ENCODE measurements at places on chromosomes 2 and 18. TPM values are rescaled to one million over a fixed set of nuclear protein-coding genes. Genes with fewer than 3 reads are reported as not detected.
A peak's percentile ranks its signal among the peaks of the same experiment; 100 is the strongest.

DNA sequence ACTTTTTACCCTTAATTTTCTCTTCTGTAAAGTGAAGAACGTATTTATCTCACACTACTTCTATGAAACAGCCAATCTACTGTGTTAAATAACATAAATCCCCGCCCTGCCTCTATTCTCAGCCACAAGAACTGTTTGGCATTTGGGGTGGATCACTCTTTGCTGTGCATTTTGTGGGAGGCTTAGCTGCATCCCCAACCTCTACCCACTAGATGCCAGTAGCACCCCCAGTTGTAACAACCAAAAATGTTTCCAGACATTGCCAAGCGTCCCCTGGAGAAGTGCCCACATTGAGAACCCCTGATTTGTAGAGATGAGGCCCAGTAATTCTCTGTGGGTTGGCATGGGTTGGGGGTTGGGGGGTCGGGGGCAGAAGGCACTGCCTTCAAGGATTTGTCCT, 94.7 kb upstream of the BOD1L2 start:
- DNase-seq, result no peak

DNA sequence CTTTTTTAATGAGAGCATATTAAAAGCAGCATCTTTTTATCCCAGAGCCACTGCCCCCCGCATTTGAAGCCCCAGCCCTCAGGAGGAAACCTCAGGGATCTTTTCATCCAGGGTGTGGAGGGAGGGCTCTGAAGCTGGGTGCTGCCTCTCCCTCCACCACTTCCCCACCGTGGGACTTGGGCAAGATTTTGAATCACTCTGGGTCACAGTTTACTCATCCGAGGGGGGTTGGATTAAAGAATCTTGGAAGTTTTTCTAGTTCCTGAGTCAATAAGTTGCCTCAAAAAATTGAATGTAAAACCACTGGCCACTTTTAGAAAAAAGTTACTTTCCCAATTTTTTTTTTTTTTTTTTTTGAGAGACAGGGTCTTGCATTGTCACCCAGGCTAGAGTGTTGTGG, 62.0 kb upstream of the ANKRD44 start:
- no peak for DNase-seq

- DNase-seq, result no peak
Measured at GRCh38 chr2:122610948-122611609, 855.6 kb downstream of the TSN start.

DNA sequence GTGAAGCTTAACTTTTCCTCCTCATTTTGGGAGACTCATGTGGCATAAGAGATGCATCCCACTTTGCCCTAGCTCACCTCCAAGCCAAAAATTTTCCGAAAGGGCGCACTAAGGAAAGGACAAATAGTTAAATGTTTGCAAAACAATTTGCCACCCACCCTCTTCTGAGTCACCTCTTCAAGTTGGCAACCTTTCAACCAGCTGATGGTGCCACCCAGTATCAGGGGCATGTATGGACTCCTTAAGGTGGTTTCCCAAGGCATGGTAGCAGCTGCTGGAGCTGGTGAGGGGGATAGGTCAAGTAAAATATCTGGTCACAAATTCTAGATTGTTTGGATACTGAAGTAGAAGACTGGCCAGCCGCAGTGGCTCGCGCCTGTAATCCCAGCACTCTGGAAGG, 17.2 kb upstream of the ITGAV start:
- no peak for DNase-seq

LANCL1 gene
- 79.8 TPM for polyA plus RNA-seq

GRCh38 chr2:75064691-75065396, 106.4 kb downstream of the POLE4 start:
- DNase-seq, result peak; percentile 44

GRCh38 chr2:36564377-36564930, 33.5 kb downstream of the FEZ2 start:
- no peak for DNase-seq

- no peak for DNase-seq
Measured at GRCh38 chr2:102114290-102114721, 28.2 kb upstream of the IL1R1 start.

DNA sequence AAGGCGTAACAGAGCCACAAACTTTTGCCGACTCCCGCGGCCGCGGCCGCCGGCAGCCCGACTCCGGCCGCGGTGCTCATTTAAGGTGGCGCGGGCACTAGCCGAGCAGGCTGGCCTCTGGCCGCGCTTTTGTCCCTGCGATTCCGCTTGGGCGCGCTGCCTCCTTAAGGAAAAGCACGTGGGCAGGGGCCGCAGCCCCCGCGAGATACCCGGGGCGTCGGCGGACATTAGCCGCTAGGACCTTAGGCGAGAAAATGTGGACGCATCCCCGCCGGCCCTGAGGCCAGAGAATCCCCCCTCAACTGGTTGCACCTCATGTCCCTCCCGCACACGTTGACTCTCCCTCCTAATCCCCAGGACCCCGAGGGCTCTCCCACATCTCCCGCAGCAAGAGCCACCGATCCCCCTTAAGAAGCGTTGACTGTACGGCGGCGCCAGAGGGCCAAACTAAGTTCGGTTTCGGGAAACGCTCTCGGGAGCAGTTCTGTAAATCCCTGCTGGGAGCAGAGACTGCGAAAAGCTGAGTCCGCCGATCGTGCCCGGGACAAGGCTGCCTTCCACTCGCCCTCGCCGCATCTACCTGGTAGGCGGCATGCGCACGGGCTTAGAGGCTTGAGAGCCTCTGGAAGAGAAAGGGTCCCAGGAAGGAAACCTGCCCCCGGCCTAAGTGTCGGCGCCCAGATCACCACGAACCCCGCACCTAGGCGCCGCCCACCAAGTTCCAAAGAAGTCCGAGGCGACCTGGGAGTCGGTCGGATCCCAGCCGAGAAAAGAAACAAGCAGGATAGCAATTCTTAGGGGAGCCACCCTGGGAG, 1.8 kb upstream of the SATB2 start:
- peak; percentile 94 for DNase-seq

DNA sequence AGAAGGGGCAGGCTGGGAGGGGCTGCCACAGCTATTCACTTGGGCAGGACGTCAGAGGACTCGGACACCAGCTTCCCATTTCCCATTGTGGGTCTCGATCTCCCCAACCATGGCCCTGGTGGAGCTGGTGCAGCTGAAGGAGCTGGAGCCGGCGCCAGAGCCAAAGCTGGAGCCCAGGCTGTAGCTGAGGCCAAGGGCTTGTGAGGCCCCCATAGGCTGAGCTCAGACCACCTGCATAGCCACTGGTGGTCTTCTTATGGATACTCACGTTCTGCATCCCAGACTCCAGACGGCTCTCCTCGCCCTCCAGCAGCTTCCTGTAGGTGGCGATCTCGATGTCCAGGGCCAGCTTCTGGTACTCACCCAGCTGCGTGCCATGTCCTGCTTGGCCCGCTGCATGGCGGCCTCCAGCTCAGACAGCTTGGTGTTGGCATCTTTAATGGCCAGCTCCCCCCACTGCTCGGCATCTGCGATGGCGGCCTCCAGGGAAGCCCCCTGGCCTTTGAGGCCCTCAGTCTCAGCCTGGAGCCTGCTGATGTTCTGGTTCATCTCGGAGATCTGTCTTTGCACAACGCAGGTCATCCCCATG, 6.0 kb upstream of the CDK5R2 start:
- DNase-seq, result no peak
